Naive thymus-derived CD4-positive, alpha-beta T cell (primary cell): ENCODE measurements at places on chromosomes 7 and 10.

- DNase-seq: no peak
Measured at GRCh38 chr7:137074391-137075030, 206.1 kb downstream of the CHRM2 start.

DNA sequence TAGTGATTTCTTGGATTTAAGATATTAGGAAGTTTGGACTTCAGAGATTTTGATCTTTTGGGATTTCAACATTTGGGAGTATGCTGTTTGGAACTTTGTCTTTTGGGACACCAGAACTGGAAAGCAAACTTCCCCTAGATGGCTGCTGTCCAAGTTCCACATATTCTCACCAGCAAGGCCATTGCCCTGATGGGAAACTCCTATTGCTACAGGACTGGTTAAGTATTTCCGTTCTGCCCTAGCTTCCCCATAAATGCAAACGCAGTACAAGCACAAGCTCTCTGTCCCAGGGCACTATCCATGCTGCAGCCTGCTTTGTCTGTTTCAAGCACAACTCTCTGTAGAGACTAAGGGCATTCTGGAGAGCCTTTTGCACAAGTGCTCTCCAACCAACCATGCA lies 79.3 kb upstream of the SLC25A13 start:
- DNase-seq: no peak

- DNase-seq: no peak
Measured at GRCh38 chr10:110733218-110733952, 89.2 kb downstream of the RBM20 start.

DNA sequence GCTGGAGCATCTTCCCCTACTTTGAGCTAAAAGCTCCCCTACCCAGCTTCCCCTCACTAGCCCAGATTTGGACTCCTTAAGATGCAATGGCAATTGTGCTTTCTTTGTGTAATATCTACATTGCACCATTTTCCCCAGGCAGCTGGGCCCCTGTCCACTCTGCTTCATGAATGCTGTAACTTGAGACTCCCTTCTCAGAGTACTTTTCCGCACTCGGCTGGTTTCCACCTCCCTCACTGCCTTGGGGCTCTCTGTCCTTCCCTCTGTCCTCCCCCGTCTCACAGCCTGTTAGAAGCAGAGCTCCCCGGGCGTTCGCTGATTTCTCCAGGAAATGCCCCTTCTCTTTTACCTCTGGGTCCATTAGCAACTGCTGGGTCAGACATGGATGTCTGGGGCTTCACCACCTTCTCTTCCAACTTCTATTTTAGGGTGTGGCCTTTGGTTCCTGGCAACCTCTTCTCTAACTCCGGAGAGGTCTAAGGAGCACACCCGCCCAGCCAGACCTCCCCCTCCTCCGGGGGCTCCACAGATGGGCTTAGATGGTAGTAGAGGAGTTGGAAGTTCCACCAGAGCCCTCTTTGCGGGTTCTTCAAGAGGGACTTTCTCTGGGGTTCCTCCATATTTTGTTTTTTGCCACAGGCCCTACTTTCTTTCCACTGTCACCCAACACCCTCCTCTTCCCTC lies 2.9 kb upstream of the TMEM72 start:
- DNase-seq: no peak

DNA sequence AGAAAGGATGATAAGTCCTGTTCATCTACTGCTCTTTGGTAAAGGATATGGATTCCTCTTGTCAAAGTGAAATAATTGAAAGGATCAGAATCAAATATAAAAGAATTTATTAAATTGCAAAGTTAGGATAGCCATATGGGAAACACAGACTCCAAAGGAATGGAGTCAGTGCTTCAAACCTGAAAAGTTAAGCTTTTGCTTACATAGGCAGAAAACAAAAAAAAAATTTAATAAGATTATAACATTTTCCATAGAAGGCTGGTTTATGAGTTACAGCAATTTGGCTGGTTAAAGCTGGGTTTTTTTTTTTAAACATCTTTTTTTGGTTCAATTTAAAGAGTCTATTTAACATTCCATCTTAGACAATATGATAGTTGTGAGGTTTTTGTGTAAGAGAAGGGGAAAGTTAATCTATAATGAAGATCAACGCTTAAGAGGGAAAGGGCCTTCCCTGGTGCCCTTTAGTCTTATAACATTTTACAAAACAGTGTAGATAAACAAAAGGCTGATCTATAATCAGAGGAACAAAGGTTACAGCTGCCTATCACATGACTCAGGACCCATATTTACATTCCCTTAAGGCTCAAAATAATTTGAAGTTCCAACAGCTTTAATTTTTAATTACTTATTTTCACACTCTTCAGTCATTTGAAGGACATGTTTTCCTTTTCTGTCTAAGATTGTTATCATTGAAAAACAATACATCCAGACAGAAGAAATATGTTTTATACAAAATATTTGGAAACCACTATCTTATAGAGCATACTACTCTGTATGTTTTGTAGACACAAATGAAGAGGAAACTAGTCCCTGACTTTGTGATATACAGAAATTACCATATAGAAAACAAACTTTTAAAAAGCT lies 234.3 kb upstream of the MBL2 start:
- no peak for DNase-seq

- no peak for DNase-seq
Measured at GRCh38 chr7:107528461-107528860, 35.3 kb downstream of the COG5 start.

DNA sequence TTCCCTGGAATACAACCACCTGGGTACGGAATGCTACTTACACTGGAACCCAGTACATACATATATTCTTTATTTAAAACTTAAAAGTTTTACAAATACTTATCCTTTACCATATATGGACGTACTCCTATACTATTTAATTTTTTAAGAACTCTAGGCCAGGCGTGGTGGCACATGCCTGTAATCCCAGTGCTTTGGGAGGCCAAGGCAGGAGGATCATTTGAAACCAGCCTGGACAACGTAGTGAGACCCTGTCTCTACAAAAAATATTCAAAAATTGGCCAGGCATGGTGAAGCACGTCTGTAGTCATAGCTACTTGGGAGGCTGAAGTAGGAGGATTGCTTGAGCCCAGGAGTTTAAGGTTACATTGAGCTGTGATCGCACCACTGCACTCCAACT lies 2.0 kb downstream of the RBM28 start:
- DNase-seq: no peak

- DNase-seq: no peak
Measured at GRCh38 chr7:113321201-113321600, 202.8 kb upstream of the SMIM30 start.

DNA sequence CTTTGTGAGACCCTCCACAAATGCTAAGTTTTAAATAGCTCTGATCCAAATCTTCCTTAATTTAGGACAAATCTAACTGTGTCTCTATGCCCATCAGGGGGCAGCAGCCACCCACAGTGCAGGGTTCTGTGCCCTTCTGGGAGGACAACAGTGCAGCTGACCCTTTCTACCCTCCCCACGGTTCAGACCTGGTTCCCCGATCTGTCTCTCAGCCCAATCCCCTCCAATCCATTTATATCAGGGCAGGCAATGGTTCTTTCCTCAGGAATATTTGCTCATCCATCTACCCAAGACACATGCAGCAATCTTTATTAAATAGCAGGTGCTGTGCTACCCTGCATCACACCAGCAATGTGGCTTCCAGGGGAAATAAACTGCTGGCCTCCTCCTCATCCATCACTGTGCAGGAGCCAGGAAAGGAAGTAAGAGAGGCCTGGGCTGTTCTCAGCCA lies 4.0 kb upstream of the RBM28 start:
- DNase-seq: no peak

DNA sequence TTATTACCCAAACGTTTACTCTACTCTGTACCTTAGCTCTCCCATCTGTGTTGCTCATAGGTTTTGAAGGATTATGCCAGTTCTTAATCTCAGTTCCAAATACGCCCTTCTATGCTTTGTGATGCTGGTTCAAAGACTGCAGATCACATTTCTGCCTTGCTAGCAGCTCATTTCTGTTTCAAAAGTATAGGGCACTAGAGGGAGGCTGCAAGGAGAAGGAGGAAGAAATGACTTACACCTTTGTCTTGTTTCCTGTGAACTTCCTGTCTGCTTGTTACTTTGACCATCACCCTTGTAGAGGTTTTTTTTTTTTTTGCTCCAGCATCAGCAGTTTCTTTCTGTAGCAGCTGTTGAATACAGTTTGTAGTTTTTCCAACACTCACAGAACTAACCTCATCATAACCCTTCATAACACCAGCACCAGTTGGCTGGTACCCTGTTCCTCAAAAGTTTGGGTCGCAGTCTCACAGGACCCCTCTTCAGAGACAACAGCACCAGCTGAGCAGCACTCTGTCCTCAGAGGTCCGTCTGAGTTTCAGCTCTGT lies 16.5 kb downstream of the SLK start:
- DNase-seq: peak; percentile 44

GRCh38 chr10:129074939-129075338 lies 392.1 kb upstream of the MGMT start:
- no peak for DNase-seq

GRCh38 chr10:70786799-70787415 lies 1.7 kb upstream of the TBATA start:
- no peak for DNase-seq

- no peak for DNase-seq
Measured at GRCh38 chr10:59093461-59093860, 83.0 kb upstream of the PHYHIPL start.

DNA sequence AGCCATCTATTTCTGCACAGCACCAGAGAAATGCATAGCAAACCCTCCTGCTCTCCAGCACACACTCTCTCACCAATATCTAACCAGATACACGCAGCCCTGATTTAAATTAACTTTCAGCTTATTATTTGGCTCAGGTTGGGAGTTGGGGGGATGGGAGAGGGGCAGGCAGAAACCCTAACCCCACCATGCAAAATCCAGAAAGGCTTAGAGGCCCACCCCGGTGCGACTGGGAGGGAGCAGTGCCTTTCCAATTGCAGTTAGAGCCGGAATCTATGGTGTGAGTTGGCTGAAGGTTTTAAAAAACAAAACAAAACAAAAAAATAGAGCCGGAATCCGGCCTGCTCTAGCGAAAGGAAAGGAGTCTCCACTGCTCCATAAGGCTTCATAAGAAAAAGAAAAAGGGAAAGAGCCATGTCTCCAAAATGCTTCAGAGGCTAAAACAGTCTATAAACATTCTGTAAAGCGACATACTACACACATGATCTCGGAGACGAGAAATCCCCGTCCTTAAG lies 2.9 kb downstream of the IGF2BP3 start:
- no peak for DNase-seq

DNA sequence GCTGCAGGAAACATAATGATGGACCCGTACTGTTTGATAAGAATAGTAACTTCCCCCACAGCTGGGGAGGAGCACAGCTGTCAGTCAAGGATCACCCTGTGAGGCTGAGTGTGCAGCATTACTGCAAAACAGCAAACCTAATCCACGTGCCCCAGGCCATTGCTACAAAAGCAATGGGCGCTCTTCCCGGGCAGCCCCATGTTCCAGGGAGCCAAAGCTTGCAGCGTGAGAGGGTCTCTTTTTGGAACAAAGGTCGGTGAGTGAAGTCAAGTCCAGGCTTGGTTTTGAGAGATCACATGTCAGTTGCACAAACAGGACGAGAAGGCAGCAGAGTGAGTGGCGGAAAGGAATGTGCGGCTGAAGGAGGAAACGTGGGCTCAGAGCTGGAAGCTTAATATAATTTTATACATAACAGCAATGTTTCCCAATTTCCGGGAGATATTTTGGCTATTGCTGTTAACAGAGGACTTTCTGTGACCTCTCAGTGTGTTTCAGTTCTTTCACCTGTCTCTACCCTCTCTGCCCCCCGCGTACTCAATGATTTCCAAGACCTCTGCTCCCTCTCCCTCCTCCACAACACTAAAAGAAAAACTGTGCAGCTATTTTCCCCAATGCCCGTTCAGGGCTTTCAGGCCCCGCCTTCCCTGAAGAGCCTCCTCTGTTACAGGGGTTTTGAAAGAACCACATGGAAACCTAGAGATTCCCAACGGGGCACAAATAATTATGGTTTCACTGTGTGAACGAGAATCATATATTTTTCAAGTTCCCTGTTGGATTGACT lies 128.9 kb downstream of the MTPAP start:
- DNase-seq: no peak

- no peak for DNase-seq
Measured at GRCh38 chr10:50511492-50512213, 112.1 kb downstream of the SGMS1 start.

DNA sequence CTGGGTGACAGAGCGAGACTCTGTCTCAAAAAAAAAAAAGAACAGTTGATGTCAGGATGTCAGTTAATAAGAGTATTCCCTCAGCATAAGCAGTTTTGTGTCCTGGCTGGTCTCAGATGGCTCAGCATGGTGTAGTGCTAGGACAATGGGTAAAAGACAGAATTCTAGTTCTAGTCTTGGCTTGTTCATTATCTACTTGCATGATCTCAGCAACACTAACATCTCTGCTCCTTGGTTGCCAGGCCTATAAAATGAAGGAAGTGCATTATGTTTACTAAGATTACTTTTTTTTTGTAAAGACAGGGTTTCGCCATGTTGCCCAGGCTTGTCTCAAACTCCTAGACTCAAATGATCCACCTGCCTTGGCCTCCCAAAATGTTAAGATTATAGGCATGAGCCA lies 84.3 kb upstream of the SP8 start:
- DNase-seq: no peak

GRCh38 chr10:17808971-17809841 lies at the start of gene MRC1:
Gene MRC1 (plus strand): TSS chr10:17809348. CDS start chr10:17809466, 118 bp downstream.
- no peak for DNase-seq

DNA sequence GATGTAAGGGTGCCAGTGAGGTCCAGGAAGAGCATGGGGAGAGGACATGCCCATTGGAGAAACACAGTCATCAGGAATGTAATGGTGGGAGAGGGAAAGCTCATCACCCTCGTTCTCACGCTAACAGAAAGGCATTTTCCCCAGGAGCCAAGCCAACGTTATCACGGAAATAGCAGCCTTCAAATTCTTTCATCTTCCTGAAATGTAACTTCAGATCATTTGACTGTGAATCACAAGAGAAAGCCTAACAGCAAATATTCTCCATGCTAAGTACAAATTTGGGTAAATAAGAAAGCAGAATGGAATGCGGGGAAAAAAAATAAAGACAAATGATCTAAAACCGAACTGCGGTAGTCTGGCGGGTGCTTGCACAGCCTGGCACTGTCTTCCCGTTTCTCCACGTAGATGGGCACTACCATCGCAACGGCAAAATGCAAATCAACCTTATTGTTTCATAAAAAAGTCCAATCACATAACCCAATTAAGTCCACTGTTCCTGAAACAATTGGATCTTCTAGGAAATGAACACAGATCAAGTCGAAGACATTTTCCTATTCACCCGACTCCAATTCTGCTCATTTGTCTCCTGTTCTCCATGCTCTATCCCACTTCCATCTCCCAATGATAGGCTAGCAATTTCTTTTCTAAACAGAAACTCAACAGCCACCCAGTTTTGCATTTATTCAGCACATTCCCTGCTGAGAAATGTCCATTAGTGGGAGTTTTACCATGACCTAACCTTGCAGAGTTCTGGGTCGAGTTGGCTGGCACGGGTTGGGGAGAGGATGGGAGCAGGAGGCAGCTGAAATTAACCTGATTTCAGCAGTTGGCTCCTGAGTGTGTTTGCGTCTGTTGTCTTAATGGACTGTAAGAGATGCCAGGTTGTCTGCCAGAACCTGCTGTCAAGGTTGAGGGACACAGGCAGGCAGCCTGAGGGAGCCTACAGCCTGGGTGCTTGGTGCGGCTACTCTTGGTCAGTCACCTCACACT lies 74.6 kb upstream of the FRMD4A start:
- no peak for DNase-seq
